ENCODE measurements at places on chromosomes 4 and X.
A peak's percentile ranks its signal among the peaks of the same experiment; 100 is the strongest.

DNA sequence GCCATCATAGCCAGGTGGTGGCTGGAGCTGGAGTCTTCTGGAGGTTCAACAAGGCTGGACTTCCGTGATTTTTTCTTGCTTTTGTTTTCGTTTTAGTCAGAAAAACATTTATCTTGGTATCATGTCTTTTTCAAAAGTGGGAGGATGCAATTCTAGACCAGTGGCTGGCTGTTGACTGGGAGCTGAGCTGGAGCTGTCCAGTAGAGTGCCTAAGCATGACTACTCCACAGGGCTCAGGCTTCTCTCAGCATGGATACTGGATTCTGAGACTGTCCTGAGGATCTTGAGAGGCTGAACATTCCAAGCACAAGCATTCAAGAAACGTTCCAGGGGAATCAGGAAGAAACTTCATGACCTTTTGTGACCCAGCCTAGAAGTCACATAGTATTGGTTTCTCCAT, 598.1 kb downstream of the MID1IP1 start:
- DNase-seq, result no peak

DNA sequence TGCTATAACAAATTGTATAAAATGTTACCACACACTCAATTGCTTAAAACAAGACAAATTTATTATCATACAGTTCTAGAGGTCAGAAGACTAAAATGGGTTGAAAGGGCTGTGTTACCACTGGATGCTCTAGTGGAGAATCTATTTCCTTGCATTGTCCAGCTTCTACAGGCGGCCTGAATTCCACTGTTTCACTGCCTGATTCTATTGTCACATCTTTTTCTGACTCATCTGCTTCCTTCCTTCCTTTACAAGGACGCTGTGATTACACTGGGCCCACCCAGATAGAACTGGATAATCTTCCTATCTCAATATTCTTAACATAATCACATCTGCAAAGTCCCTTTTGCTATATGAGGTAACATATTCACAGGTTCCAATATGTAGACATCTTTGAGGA, 19.4 kb upstream of the ARMCX1 start:
- DNase-seq, result no peak

DNA sequence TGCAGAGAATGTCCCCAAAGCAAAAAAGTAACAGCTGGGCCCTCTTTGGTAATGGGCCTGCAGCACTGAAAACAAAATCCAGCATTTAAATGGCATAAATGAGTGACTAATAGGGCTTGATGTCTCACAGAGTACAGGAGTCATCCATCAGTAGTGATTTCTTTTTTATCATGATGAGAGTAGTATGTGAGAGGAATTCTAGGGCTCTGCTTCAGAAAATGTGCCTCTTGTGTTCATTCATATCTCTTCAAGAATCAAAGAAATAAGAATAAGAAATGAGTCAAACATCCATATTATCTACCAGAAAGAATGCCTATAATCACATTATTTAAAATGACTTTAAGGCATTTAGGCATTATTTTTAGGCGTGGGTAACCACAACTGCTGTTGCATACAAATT, 792.9 kb upstream of the HTR2C start:
- no peak for DNase-seq

GRCh38 chr4:82217986-82218715, 155.6 kb downstream of the HNRNPD start:
- no peak for DNase-seq

DNA sequence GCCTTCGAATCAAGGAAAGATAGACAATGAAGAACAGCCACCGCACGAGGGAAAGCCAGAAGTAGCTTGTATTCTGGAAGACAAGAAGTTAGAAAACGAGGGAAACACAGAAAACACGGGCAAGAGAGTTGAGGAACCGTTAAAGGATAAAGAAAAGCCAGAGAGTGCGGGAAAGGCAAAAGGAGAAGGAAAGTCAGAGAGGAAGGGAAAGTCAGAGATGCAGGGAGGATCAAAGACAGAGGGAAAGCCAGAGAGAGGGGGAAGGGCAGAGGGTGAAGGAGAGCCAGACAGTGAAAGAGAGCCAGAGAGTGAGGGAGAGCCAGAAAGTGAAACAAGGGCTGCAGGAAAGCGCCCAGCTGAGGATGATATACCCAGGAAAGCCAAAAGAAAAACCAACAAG, 1.4 kb downstream of the TCEAL2 start:
- DNase-seq, result no peak

DNA sequence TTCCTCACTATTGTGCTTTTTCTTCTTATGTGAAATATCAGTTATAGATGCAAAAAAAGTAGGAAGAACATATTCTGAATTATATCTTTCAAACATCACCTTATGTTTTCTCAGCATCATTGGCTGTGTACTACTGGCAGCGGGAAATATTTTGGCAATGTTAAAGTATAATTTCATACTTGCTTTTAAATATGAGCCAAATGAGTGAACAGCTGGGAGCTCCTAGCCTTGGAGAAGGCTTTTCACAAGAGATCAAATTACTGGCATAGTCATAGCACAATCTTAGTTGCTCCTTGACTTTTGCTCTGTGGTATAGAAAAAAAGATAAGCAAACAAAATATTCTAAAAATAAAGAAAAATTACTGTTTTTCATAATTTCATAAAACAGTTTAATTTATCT, 1575.8 kb upstream of the PABPC4L start:
- no peak for DNase-seq

DNA sequence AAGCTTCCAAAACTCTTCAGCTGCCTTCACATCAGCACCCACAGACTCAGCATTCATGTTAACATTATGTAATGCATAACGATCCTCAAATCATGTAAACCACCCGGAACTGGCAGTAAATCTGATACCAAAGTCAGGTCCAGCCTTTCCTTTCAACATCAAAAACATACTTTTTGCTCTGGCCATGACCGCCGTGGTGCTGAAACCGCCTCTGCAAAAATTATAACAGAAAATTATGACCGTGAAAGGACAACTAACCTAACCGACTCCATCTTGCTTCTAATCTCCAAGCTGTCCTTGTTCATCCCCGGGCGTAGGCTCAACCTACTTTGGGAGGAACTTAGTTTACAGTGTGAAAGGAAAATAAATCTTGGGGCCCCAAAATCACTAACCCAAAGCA, 51.6 kb downstream of the TRMT44 start:
- no peak for DNase-seq

GRCh38 chrX:16714504-16714903, 2.0 kb upstream of the CTPS2 start:
- no peak for DNase-seq

DNA sequence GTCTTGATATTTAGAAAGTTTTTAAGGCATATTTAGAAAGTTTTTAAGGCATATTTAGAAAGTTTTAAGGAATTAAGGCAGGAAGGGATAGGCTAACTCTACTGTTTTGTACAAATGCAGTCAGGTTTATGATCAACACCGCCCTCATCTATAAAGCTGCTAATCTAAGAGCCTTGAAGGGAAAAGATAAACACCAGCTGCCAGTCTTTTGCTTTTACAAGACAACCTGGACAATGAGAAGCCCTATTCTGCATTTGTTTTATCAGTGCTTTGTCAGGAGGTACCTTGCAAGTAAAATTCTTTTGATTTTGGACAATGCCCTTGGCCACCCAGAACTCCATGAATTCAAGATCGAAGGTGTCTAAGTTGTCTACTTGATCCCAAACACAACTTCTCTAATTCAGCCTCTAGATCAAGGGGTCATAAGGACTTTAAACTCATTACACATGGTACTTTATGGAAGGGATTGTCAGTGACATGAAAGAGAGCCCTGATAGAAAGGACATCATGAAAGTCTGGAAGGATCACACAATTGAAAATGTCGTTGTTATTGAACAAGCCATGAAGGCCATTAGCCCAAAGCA, 39.8 kb downstream of the IL15 start:
- DNase-seq, result no peak

- DNase-seq, result no peak
Measured at GRCh38 chr4:147430111-147430510, 50.8 kb upstream of the EDNRA start.

- DNase-seq, result no peak
Measured at GRCh38 chr4:55395218-55395528, 584 bp upstream of the TMEM165 start.

GRCh38 chr4:2287594-2287915, 25.6 kb upstream of the MXD4 start:
- no peak for DNase-seq

DNA sequence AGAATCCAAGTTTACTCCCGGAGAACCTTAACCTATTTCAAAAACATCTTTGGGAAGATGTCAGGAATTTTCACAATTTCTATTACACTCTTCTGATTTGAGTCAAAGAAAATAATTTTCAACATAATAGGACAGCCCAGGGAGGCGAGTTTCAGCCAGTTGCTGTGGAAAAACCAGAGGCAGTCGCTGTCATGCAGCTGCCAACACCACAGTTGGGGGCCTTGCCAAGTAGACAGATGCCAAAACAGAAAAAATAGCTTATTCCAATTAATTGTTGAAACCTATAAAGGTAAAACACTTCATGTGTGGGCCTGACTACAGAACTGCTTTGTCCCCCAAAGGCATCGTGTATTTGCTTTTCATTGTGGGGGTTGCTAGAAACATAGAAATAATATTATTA, 225.8 kb downstream of the DMD start:
- no peak for DNase-seq

DNA sequence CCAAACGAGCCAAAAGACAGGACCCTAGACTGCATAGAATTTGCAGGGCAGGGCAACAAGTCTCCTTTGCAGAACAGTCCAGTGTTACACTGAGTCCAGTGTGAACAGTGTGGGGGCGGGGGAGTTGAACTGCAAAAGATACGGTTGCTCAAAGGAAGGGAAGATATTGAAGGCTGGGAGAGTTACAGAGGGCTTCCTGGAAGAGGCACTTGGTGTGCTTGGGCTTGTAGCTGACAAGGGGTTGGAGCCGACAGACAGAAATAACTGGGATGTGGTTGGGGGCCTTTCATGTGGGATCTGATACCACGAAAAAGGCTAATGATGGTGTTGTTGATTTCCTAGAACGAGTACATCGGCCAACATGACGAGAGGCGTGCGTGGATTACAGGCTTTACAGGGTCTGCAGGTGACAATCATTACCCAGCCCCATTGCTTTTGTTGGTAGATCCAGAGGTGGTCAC, 6.1 kb downstream of the XPNPEP2 start:
- no peak for DNase-seq

- DNase-seq, result no peak
Measured at GRCh38 chr4:136803433-136803832, 728.9 kb downstream of the PCDH18 start.

- no peak for DNase-seq
Measured at GRCh38 chrX:10636337-10636736, 16.0 kb upstream of the MID1 start.

- peak; percentile 26 for DNase-seq
Measured at GRCh38 chr4:51831133-51831532, 11.8 kb upstream of the DCUN1D4 start.

- DNase-seq, result no peak
Measured at GRCh38 chrX:29447867-29448266, 767.5 kb upstream of the MAGEB2 start.

GRCh38 chr4:76744241-76744921, 153.6 kb downstream of the SOWAHB start:
- no peak for DNase-seq

Measured in activated CD4-positive, CD25-positive, alpha-beta regulatory T cell treated with anti-CD3 and anti-CD28 coated beads, Interleukin-2, amount 50 U/mL, for 16 hours (primary cell).